Stimulated activated CD4-positive, alpha-beta T cell treated with anti-CD3 and anti-CD28 coated beads, Interleukin-15, amount 100 ng/mL, for 24 hours (primary cell): ENCODE measurements at places on chromosomes 5 and 9.

- no peak for DNase-seq
These were observed 34.6 kb upstream of the NEK6 start for GRCh38 chr9:124222918-124223720.

- DNase-seq, result no peak
These were observed 332.8 kb downstream of the NSG2 start for GRCh38 chr5:174378121-174378874.

DNA sequence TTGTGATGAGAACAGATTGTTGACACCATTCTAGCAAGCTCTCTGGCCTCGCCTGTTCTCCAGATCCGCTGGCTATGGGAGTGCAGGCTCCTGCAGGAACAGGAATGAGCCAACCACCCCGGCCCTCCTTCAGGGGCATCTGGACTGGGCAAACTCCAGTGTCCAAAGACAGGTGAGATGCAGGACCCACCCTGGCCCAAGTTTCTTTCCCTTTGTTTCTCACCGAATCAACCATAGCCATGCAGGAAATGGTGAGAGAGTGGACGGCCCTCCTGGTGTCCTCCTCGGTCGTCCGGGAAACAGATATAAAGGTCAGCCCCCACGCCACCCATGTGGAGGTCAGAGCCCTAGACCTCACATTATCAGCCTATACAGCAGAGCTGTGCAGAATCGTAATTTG lies 108.6 kb upstream of the IRX2 start:
- no peak for DNase-seq

GRCh38 chr5:134397196-134397595 lies 14.5 kb downstream of the CDKN2AIPNL start:
- DNase-seq, result no peak

DNA sequence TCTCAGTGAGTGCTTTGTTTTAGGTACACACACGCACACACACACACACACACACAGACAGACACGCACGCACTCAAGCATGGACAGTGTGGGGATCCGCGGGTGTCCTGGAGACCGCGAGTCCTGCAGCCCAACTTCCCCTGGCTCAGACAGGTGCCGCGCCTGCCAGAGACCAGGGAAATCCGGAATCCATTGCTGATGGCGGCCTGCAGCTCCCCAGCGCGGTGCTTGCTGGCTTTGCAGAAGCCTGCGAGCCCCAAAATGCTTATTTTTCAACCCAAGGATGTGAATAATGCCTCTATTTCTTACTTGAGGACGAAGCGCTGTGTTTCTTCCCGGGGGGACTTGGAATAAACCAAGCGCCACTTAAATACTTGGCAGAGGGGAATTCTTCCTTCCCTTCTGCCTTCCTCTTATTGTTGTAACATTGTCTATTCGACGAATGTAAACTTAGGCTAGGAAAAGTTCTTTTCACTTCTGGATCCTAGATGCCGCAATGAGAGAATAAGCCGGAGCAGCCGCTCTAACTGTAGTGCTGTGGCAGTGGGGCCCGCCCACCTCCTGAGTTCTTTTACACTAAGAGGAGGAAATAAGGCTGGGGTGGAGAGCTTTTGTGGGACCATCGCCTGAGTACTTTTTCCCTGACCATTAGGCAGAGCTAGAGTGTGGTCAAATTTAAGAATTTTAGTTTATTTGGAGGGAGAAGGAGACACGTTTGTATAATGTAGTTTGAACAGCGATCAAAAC lies 802 bp downstream of the ITGA2 start:
- DNase-seq, result peak; percentile 49
